ENCODE measurements at places on chromosomes 13 and 19.

DNA sequence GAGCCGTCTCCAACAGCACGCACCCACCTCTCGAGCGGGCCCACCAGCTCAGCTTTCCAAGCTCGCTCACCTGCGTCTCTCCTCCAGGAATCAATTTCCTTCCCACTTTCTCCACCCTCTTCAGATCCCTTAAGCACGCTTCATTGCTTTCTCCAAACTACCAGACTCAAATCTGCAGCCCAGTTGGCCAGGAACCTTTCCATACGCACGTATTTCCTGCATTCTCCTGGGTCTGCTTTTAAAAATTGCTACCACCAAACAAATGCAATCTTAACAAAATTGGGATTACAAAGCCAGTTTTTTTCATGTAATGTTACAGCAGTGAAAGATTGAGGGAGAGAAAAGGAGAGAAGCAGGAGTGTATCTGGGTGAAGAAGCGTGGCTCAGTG lies 1.5 kb downstream of the ENOX1 start:
- no peak for DNase-seq

DNA sequence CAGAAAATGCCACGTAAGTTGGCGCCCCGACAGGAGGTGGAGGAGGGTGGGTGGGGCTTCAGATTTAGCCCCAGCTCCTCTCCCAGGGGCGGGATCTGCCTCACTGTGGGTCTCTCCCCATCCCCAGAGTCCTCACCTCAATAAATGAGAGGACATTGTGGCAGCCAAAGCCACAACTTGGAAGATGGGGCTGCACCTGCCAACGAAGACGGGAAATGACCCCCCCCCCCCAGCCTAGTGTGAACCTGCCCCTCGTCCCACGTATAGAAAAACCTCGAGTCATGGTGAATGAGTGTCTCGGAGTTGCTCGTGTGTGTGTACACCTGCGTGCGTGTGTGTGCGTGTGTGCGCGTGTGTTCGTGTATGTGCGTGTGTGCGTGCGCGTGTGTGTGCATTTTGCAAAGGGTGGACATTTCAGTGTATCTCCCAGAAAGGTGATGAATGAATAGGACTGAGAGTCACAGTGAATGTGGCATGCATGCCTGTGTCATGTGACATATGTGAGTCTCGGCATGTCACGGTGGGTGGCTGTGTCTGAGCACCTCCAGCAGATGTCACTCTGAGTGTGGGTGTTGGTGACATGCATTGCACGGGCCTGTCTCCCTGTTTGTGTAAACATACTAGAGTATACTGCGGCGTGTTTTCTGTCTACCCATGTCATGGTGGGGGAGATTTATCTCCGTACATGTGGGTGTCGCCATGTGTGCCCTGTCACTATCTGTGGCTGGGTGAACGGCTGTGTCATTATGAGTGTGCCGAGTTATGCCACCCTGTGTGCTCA lies 1.5 kb upstream of the TRAPPC5 start:
- no peak for DNase-seq

DNA sequence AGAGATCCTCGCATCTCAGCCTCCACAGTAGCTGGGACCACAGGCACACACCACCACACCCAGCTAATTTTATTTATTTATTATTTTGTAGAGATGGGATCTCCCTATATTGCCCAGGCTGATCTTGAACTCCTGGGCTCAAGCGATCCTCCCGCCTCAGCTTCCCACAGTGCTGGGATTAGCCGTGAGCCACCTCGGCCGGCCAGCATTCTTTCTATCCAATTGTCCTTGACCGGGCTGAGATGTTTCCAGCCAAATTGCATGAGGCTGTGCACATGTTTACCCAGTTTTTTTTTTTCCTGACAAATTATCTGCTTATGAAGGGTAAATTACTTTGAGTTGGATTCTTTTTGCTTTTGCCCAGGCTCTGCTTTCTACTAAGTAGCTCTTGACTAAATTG lies 28.2 kb downstream of the UNC13A start:
- no peak for DNase-seq

DNA sequence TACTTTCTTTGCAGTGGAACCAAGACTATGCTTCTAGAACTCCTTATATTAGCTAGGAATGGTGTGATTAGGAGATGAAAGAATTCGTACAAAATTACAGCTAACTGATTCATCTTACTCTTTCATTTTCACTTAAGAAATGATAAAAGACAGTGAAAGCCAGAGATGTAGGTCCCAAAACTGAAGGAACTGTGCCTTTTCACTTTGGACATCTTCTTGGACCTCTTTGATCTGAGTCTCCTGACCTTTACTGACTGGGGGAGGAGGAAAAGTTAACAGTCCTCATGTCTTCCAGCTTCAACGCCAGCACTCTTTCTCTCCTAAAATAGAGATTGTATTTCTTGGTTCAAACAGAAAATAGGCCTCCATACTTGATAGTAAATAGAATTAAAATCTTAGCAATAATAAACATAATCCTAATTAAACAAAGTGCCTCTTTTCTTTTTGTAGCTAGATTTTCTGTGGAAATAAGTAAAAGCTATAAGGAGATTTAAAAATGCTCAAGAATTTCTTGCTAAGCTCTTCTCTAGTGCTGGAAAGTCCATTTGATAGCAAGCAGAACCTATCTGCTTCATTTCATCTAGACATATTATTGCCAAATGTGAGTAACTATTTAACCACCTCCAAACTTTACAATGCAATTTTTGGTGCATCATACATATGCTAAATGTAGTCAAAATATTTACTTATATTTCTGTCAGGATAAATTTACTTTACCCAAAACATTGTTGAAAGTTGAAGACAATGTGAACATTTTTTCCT lies 109.4 kb upstream of the POSTN start:
- no peak for DNase-seq

DNA sequence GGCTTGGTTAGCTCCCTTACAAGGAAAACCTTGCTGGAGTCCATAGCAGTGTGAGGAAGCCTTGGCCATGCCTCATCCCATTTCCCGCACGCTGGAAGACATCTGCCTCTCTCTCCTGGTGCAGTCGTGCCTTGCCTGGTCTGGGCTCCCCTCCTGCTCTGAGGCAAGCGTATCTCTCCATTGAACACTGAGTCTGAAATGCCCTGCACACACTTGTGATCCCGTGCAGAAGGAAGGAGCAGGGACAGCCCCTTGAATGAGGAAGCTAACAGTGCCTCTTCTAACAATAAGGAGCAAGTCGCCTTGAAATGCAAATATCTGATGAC lies 407 bp upstream of the ZNF440 start:
- no peak for DNase-seq

DNA sequence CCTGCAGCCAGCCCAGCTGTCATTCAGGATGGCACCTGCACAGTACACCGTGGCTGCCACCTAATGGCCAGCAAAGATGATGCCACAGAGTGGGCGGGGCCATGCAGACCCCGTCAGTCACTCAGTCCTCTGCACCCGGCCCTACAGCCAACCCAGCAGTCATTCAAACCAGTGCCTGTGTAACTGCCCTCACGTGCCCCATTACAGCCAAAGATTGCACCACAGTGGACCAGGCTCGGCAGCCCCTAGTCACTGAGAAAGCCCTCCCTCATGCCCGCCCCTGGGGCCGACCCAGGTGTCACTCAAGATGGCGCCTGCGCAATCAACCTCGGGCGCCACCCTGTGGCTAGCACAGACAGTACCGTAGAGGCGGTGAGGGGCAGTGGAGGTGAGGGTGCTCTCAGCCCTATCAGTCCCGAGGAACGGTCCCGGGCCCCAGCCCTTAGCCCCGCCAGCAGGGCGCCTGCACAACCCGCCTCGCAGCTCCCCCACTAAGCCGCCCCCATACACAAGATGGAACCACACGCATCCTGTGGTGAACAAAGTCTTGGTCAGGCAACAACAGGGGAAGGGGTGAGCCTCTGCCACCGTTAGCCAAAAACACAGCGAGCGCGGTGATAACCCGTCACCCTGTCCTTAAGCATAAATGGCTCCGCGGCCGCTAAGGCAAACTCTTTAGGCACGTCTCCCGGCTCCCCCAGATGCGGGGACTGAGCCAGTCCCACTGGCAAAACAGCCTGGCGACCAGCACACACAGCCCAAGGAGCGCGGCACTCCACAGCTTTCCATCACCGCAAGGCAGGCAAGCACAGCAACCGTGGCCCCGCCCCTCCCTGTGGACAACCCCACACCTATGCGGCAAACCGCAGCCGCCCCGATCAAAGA lies 2.3 kb downstream of the PEG3 start:
- DNase-seq = no peak

- DNase-seq = no peak
Measured at GRCh38 chr13:103812971-103813370, 746.8 kb upstream of the SLC10A2 start.

- no peak for DNase-seq
Measured at GRCh38 chr13:40446365-40446764, 220.1 kb downstream of the FOXO1 start.

DNA sequence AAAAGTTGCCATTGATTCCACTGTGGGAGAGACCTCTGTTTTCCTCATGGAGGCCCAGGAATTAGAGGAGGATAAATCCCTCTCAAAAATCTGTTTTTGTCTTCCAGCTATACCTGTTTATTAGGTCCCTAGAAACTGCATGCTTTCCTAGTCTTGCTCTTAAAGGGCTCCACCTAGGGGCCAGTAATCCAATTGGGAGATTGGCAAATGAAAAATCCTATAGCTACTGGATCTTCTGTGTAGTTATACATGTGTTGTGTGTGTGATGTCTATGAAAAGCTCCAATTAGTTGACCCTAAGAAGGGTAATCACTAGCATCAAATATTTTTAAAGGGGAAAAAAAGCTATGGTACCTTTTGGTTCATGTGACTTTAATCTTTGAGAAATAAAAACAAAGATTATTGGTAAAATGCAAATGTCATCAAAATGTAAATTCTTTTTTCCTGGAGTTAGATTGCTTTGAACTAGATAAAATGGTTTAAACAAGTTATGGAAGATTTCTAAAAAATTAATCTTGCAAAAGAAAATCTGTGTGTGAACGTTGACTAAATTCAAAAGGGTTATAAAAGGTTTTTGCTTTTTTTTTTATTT lies 63.4 kb upstream of the C1QTNF9B start:
- no peak for DNase-seq

DNA sequence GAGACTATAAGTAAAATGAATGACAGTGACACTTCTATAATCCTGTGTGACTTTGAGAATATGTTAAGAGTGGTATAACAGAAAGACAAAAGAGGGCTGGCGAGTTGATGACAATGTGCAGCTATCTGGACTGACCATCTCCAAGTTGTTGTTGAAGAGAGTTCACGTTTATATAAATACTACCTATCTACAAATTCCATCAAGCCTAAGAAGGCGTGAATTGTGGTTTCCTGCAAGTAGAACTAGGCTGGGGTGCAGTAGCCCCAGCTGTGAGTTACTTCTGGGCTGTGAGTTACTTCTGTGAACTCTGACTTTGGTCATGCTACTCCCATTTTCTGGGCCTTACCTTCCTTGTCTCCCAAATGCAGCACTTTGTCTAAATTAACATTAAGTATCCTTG lies 561.0 kb downstream of the TBC1D4 start:
- DNase-seq = no peak

GRCh38 chr19:793806-794205 lies 3.4 kb upstream of the PTBP1 start:
- DNase-seq = no peak

DNA sequence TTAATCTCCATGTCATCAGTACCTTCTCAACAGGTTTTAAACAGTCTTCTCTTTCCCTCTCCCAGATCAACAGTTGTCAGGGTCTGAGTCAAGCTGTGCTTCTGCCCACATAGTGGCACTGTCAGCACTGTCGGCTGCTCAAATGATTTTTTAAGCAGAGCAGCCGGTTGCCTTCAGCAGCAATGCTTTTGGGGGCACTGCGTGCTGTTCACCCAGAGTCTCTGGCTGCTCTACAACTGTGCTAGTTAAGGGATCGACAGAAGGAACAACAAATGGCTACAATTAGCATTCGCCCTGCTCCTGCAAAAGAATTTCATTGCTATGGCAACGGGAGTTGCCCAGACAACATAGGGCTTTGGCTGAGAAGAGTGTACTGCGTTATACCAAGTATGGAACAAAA lies 412.9 kb downstream of the DIAPH3 start:
- no peak for DNase-seq

GRCh38 chr13:39035799-39036198 lies 2.1 kb downstream of the PROSER1 start:
- no peak for DNase-seq

DNA sequence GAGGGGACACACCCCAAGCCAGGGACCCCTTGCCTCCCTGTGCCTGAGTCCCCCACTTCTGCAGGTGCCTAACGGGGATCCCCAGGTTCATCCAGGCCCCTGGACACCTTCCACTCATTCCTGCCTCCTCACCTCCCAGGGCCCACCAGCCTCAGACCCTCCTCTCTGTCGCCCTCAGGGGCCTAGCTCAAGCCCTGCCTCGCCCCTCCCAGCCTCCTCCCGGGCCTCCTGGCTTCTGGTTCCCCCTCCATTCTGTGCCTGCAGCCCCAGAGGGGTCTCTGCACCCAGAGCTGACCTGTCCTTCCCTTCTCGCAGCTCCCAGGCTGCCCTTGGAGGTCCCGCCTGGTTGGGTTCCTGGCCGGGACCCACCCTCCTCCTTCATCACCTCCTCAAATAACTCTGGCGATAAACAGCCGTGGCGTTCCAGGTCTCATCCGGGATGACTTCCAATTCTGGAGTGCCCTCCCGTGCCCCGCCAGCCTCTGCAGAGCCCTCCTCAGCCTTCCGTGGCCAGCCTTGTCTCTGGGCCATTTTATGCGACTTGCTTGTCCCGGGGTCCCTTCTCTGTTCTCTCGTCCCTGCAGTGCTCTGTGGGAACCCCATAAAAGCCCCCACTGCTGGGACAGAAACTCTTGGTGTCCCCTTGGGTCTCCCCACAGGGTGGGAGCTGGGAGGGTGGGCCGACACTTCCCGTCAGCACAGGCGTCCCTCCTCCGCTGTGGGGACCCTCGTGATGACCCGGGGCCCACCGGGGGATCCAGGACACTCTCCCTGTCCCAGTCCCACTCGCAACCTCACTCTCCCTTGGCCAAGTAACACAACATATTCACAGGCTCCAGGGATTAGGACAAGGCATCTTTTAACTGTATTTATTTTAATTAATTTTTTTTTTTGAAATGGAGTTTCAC lies 9.2 kb downstream of the JOSD2 start:
- DNase-seq = no peak

- no peak for DNase-seq
Measured at GRCh38 chr13:98478189-98479129, 98.4 kb downstream of the STK24 start.

DNA sequence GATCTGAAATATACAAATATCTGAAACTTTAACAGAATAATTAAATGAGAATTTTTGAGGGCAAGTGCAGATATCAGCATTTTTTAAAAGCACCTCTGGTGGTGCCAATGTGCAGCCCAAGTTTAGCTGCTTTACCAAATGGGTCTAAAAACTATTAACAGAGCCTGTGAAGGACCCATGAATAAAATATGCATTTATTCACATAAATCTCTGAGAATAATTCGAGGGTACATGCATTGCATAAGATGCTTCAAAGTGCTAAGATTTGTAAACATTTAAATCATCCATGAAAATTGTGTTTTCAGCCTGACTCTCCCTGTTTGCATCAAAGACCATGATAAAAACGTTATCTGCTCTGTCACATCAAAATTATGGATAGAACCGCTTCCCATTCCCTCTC lies 47.1 kb upstream of the TNFSF11 start:
- DNase-seq = no peak

DNA sequence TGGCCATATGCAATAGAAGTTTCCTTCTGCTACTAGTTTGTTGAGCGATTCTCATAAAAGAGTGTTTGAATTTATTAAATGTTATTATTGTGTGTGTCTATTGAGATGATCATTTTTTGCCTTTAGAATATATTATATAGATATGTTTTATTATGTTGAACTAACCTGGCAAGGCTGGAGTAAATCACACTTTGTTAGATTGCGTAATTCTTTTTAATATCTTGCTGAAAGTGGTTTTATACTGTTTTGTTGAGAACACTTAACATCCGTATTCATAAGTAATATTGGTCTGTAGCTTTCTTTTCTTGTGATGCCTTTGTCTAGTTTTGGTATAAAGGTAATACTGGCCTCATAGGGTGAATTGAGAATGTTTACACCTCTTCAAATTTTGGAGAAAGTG lies 574.3 kb upstream of the PCDH20 start:
- no peak for DNase-seq
